ENCODE measurements at places on chromosomes 3 and 15.

DNA sequence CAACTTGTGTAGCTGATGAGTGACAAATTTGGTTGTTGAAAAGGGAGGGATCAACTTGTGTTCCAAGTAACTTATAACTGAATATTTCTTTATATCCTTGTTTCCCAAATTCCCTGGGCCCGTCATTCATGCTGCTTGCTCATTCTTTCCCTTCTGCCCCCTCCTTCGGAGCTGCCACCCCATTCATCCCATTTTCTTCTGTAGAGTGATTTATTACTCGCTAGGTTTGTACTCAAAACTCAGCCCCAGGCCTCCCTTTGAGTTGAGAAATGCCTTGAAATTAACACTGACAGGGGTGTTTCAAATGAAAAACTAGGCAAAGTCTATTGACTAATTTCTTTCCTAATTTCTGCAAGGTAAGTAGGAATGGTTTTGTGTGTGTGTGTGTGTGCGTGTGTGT is 277.4 kb upstream of the SLCO3A1 start:
- DNase-seq = no peak

- DNase-seq = no peak
These were observed 1.8 kb downstream of the SMAD3 start for GRCh38 chr15:67066959-67067853.

- peak; percentile 75 for DNase-seq
These were observed 103.0 kb upstream of the TBL1XR1 start for GRCh38 chr3:177300039-177300833.

- DNase-seq = no peak
These were observed 76.3 kb upstream of the NR2F2 start for GRCh38 chr15:96254173-96254572.

DNA sequence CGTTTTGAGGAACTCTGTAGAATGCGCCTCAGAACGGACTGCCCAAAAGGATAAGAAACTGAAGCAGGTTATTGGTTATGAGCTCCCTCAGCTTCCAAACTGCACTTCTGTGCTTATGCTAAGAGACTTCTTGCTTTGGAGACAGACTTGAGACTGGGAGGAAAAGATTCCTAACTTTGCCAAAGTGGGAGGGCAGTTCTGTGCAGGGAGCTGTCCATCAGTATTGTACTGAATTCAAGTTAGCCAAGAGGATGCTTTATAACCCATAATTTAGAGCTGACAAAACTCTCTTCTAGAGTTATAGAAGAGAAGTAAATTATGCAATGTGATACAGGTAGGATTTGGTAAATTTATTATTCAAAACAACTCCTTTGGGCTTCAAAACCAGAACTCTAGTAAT is 519.8 kb upstream of the GBE1 start:
- DNase-seq = no peak

DNA sequence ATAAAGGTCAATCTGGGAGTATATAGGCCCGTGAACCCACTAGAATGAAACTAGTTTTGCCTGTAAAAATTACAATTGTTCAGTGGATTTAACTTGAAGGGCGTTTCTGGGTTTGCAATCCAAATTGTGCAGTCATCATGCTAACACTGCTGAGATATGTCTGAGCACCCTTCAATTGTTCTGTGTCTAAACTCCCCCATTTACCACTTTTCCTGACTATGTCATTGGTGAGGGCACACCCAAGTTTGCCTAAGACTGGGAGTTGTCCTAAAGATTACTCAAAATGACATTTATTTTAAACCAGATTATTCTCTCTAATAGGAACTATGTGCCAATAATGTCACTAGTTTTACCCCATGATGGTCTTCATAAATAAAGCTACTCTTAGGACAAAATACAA is 54.6 kb downstream of the EMC4 start:
- DNase-seq = no peak

DNA sequence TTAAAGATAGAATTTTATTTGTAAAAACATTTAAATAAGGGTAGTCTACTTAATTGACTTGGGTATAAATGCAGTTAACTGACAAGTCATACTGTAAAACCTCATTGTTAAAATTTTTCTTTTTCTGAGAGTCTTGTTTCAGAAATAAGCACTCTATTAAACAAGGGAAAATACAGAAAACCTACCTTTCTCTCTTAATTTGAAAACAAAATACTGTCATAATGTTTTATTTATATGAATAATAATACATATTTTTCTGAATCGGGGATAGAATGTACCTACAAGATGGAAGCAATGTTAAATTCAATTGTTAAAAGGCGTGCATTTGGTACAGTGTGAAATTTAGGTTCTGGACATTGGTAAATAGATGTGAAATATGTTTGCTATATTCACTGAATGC is 17.8 kb downstream of the ZIC1 start:
- no peak for DNase-seq

DNA sequence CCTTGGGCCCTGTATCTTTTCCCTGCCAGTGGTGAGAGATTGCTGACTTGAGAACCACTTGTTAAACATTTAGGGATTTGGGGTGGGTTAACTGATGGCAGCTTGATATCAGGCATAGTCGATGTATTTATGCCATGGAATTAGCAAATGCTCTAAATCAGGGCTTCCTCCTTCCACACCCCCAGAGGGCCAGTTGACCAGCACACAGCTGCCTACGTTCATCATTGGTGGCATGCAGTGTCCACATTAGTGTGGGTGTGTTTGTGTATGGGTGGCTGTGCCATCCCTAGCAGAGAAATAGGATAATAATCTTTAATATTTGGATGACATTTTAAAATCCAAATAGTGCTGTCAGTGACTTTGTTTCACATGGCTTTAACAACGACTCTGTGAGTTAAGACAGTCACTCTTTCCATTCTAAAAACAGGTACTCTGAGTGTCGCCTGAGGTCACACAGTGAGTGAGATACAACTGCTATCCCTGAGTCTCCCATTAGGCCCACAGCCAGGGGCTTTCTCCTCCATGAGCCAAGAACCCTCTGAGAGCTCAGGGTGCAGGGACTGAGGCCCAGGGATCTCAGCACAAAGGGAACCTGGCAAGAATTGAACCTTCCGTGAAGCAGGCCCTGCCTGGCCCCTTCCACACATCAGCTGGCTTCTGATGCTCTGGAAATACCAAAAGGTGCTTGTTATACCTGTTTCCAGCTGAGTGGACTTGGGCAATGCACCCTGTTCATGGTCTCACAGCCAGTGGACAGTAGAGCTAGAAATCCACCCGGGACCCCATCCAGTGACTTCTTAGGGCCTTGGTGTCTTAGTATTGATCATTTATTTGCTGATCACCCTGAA is 4.3 kb upstream of the LTF start:
- no peak for DNase-seq

GRCh38 chr3:149777414-149778214 is 14.7 kb downstream of the ANKUB1 start:
- no peak for DNase-seq

GRCh38 chr3:37523361-37523760 is 338.3 kb upstream of the CTDSPL start:
- DNase-seq = no peak

GRCh38 chr3:87478716-87479115 is 202.3 kb upstream of the POU1F1 start:
- no peak for DNase-seq

DNA sequence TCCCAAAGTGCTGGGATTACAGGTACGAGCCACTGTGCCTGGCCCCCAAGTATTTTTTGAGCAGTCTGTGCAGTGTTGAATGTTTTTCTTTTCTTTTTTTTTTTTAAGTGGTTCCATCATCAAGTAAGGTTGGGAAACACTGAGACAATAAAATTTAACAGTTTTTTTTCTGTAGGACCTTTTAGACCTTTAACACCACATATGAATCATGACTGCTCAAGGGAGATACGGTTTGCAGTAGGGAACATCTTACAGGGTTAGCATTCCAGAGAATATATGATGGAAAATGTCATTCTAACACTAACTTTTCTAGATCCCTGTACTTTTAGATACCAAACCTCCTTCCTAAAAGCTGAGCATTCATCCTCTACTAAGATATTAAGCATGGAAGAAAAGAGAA is 41.7 kb downstream of the SNX4 start:
- DNase-seq = no peak

DNA sequence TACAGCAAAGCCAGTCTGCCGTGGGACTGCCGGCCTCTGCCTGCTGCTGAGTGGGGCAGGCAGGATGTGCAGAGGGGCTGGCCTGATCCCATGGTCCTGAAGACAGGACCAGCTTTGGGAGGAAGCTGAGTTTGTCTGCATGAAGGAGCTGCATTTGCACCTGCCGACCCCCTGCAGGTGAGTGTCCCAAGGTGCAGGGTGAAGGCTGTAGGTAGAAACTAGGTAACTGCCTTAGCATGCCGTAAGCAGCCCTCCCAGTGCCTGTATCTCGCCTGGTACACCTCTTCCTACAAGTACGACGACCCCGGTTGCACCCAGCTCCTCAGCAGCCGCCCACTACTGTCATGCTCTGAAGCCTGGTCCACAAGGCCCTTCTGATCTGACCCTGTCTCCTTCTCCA is 34.9 kb downstream of the AMOTL2 start:
- no peak for DNase-seq

DNA sequence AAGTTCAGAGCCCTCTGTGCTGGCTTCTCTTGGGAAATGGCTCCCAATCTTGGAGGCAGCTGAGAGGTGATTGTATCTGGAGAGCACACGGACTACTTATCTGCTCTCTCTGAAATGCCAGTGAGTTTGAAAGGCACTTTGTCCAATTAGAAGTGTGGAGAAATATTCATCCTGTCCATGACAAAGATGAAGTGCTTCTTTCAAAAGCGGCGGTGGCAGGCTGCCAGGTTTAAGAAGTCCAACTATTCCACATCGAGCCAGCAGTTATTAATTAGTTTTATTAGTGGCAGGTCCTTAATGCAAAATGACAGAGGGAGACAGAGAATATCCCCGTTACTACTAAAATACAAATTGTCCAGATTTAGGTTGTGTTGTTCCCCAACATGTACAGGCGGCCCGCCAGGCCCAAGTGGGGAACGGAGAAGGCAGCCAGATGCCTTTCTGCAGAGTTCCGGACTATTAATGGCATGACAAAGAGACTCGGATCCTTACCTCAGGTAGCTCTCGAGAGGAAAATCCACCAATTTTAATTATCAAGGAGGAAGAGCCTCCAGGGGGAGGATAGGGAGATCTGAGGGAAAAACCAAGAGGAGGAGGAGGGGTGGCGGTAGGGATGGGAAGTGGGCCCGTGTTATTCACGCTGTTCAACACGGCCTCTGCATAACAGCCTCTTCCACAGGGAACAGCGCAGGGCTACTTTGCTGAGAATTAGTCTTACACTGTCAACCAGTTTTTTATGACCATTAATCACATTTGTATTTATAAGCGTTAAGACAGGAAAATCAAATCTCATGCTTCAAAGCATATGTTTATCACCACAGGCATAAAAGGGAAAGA is 42.0 kb downstream of the RORA start:
- DNase-seq = no peak

DNA sequence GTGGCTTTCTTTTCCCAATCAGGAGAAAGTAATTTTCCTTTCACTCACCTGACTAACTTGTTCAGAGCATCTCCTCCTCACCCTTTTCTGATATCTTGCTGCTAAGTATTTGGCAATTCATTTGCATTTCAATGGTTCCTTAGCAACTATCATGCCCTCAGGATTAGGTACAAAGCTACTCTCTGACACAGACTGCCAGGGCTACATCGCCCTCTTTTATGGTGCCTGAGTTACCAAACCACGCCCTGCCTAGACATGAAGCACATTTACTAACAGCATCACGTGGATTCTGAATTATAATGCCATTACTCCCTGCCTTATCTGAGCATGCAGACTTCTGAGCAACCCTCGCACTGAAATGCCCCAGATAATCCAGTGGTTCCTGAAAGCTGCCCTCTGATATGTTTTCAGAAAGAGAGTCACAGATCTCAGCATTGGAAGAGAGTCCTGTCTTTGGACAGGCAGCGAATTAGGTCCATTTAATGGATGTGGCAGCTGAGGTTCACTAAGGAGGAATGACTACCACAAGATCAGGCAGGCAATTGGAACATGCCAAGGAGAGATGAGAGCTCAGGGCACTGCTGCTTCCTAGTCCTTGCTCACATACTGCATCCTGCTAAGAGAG is 14.5 kb downstream of the EPHB1 start:
- DNase-seq = no peak

GRCh38 chr3:157589211-157589610 is 86.0 kb upstream of the VEPH1 start:
- DNase-seq = no peak

DNA sequence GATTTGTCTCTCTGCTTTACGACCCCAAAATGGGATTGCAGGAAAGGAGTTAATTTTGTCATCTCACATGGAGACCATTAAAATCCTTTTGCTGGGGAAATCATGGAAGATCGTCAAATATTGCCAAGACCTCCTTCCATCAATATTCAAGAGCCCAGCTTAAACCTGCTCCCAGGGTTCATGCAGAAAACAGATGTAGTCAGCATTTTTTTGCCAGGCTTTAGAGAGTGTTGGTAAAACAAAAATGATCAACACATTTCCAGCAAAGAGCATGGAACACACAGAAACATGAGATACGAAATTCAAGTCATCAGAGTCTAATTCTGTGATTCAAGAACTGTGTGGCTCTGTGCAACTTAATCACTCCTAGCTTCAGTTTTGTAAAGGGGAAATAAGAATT is 118.0 kb upstream of the ATP10A start:
- no peak for DNase-seq

DNA sequence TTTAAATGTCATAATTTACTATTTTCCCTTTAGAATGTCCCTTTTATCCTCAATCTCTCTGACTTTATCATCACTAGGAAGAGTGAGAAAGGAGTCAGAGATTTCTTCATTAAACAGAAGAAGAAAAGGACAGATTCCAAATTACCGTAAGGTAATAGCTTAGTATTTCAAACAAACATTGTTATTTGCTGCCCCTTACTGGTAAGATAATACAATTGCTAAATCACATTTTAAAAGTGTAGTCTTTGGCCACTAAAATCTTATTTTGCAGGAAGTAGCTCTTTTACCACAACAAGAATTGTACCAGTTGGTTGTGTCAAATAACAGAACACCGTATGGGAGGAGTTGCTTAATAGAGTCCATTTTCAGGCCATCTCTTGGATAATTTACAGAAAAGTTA is 53.7 kb downstream of the CGGBP1 start:
- DNase-seq = no peak

DNA sequence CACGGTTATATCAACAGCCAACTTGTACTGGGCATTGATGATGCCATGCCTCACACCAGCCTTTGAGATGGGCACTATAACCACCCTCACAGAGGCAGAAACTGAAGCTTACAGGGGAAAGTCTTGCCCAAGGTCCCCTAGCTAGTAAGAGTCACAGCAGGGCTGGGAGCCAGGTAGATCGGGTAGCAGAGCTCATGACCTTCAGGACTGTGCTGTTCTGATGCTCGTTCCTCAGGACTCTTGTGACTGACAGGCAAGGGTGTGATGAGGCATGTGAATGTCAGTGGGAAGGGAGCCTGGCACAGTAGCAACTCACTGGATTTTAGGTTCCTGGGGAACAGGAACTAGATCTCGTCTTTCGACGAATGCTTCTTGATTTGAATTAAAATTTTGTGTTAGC is 65.7 kb downstream of the RLBP1 start:
- no peak for DNase-seq
